ENCODE measurements at places on chromosomes 7 and 10. TPM values are rescaled to one million over a fixed set of nuclear protein-coding genes. Genes with fewer than 3 reads are reported as not detected.

- DNase-seq, result no peak
These were observed 4.8 kb upstream of the PDE1C start for GRCh38 chr7:32074787-32075585.

GRCh38 chr10:43078986-43079273 lies 2.1 kb downstream of the RET start:
- DNase-seq, result no peak

- DNase-seq, result no peak
These were observed 70.4 kb downstream of the INPP5A start for GRCh38 chr10:132607961-132608495.

DNA sequence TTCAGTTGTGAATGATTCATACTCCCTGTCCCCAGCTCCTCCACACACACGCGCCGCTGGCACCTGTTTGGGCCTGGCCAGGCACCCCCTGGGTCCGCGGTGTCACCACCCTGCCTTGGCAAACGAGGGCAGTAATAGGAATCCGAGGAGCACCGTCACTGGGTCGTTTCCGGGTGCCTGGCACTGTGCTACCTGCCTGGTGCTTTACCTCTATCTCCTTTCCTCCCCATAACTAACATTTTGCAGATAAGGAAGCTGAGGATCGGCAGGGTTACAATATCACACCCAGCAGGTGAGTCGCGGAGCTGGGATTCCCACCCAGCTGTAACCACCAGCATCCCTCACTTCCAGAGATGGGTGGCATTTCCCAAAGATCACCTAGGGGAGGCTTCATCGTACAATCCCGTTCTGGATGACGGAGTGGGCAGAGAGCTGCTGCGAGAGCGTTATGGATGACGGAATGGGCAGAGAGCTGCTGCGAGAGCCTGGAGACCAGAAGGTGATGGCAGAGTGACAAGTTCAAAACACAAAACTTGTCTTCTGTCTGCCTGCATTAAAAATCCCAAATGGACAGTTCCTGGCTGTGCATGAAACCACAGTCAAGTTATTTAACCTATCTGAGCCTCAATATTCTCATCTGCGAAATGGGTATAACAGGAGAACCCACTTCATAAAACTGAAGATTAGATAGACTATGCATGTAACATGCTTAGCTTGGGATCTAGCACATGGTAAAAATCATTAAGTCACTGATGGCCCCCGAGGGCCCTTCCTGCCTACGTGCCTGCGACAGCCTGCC lies 1.1 kb upstream of the HSPA12A start:
- no peak for DNase-seq

The MICALL2 gene
- 4.3 TPM for polyA plus RNA-seq

- peak; percentile 85 for DNase-seq
These were observed 11.3 kb downstream of the CPA2 start for GRCh38 chr7:130277763-130278643.

DNA sequence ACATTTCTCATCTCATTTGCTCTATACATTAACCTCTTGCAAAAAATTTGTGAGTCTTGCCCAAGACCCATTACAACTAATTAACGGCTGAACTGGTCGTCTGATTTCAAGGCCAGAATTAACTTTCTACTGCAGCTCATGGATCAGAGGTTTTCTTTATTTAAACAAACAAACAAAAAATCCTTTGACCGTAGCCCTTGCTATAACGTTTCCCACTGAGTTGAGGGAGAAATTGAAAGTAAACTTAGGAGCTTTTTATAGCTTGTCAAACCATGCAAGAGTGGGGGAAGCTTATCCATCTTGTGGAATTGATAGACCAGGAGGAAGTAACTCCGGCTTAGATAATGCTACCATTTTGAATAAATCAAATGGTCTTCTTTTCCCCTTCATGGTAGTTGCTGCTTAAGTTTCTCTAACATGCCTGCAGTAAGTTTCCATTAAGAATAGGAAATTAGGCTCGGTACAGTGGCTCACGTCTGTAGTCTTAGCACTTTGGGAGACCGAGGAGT lies 3.3 kb downstream of the SRGN start:
- no peak for DNase-seq

The HTR7 gene
- 0.23 TPM for polyA plus RNA-seq

GRCh38 chr7:20153999-20154398 lies 63.2 kb downstream of the MACC1 start:
- no peak for DNase-seq

DNA sequence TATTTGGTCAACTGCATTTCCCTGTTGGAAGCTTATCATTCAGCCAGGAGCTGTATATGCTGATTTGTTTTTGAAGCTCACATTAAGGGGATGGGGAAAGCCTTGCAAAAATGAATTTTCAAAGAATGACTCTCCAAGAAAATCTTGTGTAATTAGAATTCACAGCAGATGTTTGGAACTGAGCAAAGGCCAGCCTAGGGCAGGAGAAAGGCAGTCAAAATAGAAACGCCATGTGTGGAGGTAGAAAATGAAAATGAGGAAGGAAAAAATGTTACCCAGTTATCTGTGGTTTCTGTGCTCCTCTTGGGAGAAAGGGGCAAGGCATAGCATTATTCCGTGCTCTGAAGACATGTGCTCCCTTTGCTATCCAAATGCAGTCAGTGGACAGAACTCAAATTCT lies 93.5 kb downstream of the NRP1 start:
- no peak for DNase-seq

DNA sequence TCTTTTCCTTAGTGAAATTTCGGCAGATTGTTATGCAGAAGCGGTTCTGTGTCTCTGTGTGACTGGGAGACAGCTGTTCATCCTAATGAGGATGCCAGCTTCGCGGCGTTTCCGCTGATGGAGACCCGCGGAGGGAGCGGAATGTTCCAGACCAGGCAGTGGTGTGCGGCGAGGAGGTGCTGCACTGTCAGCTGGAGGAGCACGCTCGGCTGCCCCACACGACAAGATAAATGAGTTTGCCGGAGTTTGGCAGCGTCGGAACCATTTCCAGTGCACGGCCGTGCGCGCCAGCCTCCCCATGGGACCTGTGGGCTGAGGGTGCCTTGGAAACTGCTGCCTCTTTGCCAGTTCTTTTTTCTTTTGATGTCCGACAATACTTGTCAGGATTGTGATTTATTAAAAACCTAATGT lies 64.6 kb downstream of the WDR37 start:
- DNase-seq, result peak; percentile 10

DNA sequence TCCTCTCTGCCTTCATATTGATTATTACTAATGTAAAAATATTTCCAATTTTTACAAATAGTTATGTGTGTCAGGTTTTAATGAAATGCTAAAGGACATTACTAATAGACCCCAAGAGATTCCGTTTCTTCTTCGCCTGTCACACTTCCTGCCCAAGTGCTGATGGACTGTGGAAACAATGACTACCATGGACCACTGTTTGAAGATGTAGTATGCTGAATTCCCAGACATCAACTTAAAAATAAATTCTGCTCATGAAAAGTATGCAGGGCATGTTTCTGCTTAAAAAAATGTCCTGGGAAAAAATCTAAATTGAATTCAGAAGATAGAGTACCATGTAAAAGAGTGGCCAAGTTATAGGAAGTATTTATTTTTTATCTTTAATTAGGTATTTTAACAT lies 52.1 kb downstream of the ST7 start:
- no peak for DNase-seq

Measured in muscle of arm (tissue), 14 donors.